ENCODE measurements at places on chromosomes 16 and 17.
A peak's percentile ranks its signal among the peaks of the same experiment; 100 is the strongest.

GRCh38 chr17:81582341-81582740 lies 30.2 kb upstream of the FAAP100 start:
- no peak for DNase-seq

DNA sequence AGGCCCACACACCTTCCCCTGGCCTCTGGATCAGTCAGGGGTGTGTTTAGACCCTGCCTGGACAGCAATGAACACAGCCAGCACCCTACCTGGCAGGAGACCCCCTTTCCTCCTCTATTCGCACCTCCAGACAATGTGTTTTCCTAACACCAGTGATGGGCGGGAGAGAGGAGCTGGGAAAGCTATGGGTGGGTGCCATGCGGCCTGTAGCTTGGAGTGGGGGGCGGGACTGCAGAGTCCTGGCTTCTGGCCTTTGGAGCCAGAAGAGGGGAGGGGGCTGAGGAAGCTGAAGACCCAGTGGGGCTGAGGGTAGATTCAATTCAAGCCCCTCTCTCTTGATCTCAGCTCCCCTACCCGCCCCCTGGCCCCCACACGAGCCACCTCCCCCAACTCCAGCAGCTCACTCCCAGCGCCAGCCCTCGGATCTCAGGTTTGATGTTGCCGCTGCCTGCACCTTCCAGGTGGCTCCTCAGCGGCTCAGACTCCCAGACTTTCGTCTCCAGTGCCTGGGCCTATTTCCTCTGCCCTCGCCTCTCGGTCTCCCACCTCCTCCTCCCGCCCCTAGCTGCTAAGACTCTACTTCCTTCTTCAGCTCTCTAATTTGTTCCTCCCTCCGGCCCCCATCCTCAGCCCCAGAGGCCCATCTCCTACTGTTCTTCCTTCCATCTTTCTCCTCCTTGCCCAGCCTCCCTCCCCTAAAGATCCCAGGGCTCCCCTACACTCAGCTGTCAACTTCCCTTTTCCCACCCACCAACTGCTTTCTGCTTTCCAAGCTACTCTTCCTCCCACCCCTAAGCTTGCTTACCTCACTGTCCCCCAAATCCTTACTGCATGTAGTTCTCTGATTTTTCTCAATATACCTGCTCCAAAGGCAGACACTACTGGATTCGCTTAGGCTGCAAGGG lies 6.8 kb upstream of the SP6 start:
- DNase-seq = no peak

GRCh38 chr17:19676896-19677295 lies 28.3 kb downstream of the ALDH3A2 start:
- no peak for DNase-seq

- DNase-seq = no peak
Observed at GRCh38 chr17:72119077-72119872, 1.5 kb upstream of the SOX9 start.

DNA sequence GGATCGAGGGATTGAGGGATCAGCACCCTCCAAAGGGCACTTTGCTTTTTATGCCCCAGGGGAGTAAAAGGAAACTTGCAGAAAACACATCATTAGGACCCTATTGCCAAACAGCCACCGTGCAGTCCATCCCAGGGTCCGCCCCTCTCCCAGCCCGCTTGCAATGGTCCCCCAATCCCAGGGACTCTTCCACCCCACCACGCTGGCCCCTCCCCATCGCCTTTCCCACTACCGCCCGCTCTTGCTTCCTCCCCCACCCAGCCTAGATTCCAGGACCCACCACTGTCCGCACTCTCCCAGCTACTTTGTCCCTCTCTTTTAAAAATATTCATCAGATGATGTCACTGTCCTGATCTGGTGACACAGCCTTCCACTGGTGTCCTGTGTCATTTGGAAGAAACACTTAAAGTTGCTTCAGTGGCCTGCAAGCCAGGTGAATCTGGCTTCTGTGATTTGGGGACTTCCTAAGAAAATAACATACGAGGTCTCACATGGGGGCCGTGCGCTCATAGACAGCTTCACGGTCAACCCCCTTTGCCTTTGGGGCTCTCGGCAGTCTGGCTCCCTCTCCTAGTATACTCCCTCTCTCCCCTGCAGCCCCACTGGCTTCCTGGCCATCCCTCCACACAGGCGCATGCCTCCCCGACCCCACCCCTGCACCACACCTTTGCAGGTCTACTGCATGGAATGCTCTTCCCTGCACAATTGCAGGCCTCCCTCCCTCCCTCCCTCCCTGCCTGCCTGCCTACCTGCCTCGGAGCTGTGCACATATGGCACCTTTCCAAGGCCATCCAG lies 127.9 kb downstream of the RBFOX3 start:
- DNase-seq = no peak

- no peak for DNase-seq
Observed at GRCh38 chr16:84155771-84156170, 10.7 kb downstream of the DNAAF1 start.

- DNase-seq = no peak
Observed at GRCh38 chr16:57194512-57194911, 8.4 kb downstream of the RSPRY1 start.

DNA sequence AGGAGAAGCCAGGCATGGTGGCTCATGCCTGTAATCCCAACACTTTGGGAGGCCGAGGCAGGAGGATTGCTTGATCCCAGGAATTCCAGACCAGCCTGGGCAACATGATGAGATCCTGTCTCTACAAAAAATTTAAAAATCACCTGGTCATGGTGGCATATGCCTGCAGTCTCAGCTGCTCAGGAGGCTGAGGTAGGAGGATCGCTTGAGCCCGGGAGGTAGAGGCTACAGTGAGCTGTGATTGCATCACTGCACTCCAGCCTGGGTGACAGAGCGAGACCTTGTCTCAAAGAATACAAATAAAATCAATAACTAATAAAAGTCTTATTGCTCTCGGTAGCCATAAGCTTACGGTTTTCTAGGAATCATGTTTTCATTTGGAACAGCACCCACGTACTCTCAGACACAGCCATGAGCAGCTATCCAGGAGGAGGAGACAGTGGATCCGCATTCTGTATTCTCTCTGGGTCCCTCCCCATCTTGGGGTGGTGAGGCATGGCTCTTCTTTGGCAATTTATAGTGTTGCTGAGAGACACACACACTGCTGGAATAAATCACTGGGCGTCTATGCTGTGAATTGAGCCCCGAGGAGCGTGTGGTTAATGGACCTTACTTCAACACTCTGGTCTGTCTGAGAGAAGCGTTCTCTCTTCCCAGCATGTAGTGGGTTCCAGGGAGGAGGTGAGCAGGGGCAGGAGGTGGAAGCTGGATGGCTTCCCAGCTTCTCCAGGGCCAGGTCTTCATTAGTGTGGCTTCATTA lies 8.5 kb upstream of the ADCY9 start:
- no peak for DNase-seq

DNA sequence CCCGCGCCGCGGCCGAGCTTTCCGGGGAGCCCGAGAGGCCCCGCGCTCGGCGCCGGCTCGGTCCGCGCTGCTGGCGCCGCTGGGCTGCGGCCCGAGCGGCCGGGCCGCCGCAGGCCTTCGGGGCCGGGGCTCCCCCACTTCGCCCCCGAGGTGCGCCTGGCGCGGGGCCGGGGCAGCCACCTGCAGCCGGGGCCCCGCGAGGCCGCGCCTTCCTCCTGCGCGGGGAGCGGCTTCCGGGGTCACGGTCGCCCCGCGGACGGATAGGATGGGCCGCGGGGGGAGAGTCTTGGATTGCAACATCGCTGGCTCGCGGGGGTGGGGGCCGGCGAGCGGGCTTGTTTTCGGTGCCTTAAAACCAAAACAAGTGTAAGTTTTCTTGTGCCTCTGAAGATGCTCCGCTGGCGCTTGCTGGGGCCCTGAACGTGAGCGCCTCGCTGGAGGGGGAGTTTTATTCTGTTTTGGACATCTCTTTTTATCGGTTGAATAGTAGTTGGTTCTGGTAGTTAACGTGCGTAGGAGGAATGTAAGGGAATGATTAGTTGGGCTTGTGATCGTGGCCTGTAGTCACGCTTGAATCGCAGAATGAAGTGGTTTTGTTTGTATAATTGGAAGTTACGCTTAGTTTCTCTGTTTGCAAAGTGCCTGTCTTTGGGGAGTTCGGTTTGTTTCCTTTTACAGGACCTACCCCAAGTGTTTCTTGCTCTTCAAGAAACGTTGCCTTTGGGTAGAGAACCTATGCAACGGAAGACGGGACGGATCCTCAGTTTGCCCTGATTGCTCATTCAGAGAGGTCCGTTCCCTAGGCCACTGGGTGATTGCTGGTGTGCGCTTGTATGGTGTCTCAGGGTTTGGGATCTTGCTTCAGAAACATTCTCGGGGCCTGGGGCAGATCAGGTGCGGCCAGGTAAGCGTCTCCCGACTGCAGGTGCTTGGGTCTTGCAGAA lies 724 bp downstream of the UBE2I start:
- peak; percentile 46 for DNase-seq

GRCh38 chr17:40480501-40481003 lies 20.9 kb downstream of the TNS4 start:
- DNase-seq = peak; percentile 86

- DNase-seq = no peak
Observed at GRCh38 chr16:6012716-6013115, 915.1 kb upstream of the EEF2KMT start.

- no peak for DNase-seq
Observed at GRCh38 chr17:62189377-62189776, 124.3 kb upstream of the MED13 start.

- DNase-seq = no peak
Observed at GRCh38 chr17:40316571-40317344, 7.8 kb downstream of the RARA start.

DNA sequence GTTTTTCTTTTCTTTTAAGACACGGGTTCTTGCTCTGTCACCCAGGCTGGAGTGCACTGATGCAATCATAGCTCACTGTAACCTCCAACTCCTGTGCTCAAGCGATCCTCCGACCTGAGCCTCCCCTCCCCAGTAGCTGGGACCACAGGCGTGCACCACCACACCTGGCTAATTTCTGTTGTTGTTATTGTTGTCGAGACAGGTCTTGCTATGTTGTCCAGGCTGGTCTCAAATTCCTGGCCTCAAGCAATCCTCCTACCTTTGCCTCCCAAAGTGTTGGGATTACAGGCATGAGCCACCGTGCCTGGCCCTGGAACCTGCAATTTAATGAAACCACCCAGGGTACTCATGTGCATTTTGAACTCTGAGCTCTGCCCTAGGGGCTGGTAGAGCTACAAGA lies 24.1 kb downstream of the JUP start:
- DNase-seq = no peak

GRCh38 chr16:63613701-63614100 lies 1508.2 kb downstream of the CDH11 start:
- no peak for DNase-seq

GRCh38 chr17:10614536-10615155 lies 42.5 kb downstream of the MYH3 start:
- no peak for DNase-seq

DNA sequence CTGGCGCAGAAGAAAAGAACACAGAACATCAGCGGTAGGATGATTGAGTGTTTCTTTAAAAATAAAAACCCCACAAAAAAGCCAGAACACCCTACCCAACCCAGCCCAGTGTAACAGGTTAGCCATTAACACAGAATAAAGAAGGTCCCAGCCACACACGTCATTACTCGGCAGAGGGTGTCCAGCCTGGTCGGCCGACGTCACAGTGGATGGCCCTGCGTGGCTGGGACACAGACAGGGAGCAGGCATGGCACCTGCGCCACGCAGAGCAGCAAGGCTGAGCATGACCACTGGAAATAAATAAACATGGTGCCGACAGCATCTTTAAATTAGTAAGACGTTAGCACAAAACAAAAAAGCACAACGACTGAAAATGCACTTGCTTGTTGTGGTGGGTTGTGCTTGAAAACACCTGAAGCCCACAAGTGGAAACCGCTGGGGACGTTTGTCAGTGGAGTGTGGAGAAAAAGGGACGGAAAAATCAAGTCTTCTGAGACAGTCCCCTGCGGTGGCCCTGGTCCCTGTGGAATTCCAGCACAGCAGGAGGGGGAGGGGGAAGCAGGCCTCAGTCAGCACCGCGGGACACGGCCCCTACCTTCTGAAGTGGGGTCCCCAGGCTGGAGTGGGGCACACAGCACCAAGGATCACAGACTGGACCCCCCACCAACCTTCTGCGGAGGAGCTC lies 39.2 kb downstream of the SLC7A5 start:
- no peak for DNase-seq

- no peak for DNase-seq
Observed at GRCh38 chr17:45123930-45124796, 8.2 kb downstream of the PLCD3 start.

DNA sequence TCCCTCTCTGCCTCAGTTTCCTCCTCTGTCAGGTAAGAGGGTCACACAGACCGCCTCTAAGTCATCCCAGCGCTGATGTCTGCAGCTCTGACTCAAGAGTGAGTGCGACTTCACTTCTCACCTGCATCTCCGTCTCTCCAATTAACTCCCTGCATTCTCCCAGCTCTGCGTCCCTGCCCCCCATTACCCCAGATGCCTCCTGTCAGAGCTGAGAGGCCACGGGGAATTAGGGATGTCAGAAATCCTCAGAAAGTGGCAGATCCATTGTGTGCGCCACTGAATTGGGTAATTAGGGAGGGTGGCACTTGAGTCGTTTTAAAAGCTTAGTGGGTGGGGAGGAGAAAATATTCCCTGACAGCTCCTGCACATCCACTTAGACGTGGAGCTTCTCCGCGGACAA lies 885.4 kb upstream of the EEF2KMT start:
- DNase-seq = no peak

GRCh38 chr16:50530277-50531236 lies 17.6 kb upstream of the NKD1 start:
- no peak for DNase-seq

- DNase-seq = no peak
Observed at GRCh38 chr17:78962345-78962983, 17.3 kb downstream of the LGALS3BP start.

DNA sequence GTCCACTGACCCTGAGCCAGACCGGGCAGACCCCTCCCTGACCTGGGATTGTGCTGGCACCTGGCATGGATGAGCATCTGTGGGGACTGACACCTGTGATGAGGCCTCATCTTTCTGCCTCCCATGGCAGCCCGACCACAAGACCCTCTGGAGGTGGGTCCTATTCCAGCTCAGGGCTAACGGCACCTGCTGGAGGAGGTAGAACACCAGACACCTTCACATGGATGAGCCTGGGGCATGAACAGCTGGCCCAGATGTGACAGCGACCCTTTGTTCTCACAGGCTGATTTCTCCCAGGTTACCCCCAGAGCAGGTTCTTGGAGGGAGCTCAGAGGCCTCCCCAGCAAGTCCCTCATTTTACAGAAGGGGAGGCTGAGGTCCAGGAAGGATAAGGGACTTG lies 46.4 kb upstream of the PIK3R6 start:
- DNase-seq = no peak

DNA sequence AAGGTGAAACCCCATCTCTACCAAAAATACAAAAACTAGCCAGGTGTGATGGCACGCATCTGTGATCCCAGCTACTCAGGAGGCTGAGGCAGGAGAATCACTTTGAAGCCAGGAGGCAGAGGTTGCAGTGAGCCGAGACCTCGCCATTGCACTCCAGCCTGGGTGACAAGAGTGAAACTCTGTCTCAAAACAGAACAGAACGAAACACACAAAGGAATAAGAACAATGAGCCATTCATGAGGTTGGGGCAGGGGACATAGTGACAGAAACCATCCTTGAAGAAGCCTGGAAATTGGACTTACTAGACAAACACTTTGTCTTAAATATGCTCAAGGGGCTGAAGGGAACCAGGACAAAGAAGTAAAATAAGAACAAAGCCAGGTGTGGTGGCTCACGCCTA lies 39.4 kb downstream of the WDR45B start:
- DNase-seq = no peak

DNA sequence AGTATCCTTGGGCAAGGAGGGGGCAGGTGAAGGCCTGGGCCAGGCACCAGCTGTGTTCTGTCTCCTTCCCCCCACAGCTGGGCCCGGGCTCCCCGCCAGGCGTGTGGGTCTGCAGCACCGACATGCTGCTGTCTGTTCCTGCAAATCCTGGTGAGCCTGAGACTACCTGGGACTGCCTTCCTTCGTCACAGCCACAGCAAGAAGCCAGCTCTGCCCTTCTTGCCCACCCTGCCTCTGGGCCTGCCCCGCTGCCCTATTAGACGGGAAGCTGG lies 12.3 kb downstream of the FCSK start:
- no peak for DNase-seq

Data from stimulated activated CD8-positive, alpha-beta memory T cell treated with anti-CD3 and anti-CD28 coated beads, Interleukin-15, amount 100 ng/mL, for 48 hours (primary cell).